ENCODE measurements at places on chromosomes 1 and 21.

DNA sequence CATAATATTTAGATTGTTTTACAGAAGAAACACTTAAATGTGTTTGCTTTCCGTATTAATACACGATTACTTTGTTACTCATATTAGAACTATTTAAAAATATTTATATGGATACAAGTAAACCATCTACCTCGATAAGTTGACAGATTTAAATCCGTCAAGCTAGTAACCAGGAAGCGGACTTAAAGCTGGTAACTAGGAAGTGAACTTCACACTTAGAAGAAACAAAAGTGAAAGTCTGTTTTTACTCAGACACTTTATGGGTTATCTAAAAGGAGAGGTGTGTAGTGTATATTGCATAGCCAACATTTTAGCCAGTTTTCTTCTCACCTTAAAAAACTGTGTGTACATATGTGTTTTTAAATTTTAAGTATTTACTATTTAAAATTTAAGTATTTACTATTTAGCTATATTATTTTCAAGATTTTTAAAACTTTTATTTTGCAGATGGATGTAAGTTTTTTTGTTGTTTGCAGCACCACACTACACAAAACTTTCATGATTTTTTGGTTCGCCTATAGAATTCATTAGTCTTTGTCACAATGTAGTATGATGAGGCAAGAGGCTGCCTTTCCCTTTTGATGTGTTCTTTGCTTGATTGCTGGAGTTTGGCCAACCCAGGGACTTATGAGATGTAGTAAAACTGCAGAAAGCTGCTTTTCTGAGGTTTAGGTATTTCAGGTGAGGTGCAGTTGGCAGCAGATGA lies 2.7 kb downstream of the USP25 start:
- peak; percentile 45 for DNase-seq

GRCh38 chr1:14970115-14970798 lies 183.3 kb upstream of the TMEM51 start:
- peak; percentile 97 for DNase-seq

- DNase-seq, result peak; percentile 35
Observed at GRCh38 chr1:222240536-222241181, 307.2 kb downstream of the HHIPL2 start.

- no peak for DNase-seq
Observed at GRCh38 chr1:15737324-15738319, 1.6 kb downstream of the SLC25A34 start.

DNA sequence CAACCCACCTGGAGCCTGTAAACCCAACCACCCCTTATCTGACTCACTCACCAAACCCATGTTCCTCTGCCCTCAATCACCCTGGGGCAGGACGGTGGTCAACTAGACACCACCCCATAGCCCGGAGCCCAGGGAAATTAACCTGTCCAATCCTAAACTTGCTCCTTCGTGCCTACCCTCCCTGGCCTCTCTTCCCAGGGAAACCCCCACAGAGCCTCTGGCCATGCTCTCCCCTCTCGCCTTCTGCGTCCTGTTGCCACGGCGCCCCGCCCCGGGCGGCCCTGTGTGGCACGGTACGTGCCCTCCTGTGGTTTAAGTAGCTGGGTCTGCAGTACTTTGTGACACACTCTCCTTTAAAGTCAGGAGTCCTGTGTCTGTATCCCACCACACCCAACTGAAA lies 4.0 kb upstream of the FTCD start:
- DNase-seq, result peak; percentile 44

- peak; percentile 50 for DNase-seq
Observed at GRCh38 chr1:75203415-75204277, 69.5 kb downstream of the LHX8 start.

DNA sequence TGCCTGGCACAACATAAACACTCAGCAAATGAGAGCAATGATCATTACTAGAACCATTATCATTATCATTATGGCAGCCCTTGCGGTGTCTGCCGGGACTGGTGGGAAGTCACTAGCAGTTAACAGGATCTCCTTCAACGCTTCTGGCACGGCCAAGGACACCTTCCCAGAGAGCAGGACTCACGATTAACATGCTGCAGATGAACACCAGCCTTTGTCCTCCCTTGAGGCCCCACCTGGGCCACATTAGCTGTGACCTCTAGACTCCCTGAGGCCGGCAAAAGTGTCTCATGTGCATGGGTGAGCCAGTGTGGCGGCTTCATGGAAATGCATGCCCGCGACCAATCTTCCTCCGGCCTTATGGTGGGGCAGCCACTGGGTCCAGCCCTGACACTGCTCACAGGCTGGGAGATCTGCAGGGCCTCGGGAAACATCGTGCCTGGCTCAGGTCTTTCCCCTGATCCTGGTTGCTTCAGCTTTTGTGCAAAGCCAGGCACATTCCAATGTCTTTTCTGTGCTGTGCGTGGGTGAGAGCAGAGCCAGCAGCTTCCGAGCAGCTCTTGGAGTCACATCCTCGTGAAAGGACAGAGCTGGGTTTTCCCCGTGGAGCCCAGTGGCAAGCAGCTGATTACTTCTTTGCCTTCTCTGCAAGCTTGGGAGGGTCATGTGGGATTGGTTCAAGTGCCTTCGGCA lies 107.3 kb downstream of the HMGB4 start:
- no peak for DNase-seq

GRCh38 chr1:175536369-175536768 lies 207.0 kb downstream of the TNR start:
- no peak for DNase-seq

DNA sequence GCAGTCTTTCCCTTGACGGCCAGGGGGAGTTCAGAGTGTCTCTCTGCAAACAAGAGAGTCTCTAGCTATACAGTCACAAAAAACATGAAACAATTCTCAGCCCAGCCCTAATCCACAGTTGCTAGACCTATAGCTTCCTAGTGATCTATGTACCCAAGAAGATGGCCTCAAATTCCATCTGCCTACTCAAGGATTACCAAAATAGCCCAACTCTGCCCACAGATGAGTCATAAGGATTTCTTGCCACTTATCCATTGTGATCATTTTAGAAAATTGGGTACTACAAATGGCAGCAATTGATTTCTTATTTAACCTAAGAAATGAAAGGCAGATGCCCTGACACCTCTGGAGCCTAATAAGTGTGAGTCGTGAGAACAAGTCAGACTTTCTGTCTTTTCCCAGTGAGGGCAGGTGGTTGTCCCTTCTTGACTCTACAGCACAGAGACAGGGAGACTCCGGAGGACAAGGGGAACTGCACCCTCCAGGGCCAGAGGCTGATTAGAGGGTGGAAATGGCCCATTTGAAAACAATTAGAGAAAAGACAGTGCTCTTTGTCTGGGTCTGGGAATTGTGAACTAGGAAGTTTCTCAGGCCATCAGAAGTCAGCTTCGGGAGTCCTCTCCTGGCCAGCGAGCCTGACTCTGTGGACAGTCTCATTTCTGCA lies 65.4 kb downstream of the ABCA4 start:
- peak; percentile 60 for DNase-seq

GRCh38 chr1:92333668-92334067 lies 34.8 kb downstream of the RPAP2 start:
- no peak for DNase-seq

GRCh38 chr1:3858231-3858981 lies 1.1 kb downstream of the DFFB start:
- peak; percentile 5 for DNase-seq

DNA sequence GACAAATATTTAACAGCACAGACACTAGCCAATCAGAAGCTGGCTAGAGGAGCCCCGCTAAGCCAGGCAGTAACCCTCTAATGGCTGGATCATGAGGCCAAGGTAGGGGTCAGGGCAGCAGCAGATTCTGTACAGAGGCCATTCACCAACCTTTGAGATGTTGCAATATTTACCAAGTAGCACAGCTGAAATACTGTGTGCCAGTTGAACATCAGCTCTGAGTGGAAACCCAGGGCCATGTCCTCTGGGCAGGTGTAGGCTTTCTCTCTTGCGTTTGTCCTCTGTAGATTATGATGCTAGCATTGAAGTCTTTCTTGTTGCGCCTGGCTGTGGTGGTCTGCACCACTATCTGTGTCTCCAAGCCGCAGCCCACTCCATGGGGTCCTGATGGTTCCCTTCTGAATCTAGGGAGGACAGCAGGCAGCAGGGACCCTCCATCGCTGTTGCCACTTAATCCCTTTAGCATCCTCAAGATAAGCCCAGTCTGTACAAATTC lies 2.5 kb upstream of the COG2 start:
- DNase-seq, result no peak

- DNase-seq, result no peak
Observed at GRCh38 chr1:8065369-8065768, 39.3 kb upstream of the ERRFI1 start.

- DNase-seq, result peak; percentile 74
Observed at GRCh38 chr1:33682371-33682770, 181.5 kb upstream of the HMGB4 start.

- peak; percentile 74 for DNase-seq
Observed at GRCh38 chr1:202952818-202953217, 5.3 kb downstream of the ADIPOR1 start.

DNA sequence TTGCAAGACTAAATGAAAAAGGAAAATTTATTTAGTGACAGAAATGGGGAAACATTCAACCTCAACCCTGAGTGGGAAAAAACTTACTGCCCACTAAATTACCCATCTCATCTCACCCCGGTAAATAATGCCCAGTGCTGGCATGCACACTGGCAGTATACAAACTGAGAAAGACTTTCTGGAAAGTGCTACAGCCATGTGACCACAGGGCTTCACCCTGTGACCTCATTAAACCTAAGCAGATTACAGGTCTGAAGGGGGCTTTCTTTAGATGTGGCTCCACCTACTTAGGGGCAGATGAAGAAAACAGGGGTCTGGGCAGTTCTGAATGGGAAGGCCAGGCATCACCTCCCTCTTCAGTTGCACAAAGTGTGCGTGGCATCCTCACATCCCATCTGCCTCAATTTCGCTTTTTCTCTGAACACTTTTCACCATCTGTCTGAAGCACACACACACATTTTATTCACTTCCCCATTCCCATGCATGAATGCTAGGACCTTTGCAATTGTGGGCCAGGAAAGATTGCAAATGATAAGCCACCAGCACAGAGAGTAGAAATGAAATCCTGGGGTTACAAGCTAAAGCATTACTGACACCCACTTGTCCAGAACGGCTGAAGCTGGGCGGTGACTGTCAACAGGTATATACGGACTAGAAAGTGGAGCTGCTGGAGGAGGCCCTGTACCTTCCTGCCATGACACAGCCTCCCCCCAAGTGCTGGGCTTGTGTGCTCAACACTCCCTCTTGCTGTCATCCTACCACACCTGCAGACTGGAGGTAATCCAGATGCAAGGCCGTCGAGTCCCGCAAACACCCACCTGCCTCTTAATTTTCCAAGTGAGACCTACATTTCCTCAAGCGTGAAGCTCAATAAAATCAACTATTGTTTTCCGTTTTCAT lies 2.7 kb downstream of the NADK start:
- no peak for DNase-seq

GRCh38 chr1:78237364-78237916 lies 191.7 kb downstream of the GIPC2 start:
- peak; percentile 74 for DNase-seq

DNA sequence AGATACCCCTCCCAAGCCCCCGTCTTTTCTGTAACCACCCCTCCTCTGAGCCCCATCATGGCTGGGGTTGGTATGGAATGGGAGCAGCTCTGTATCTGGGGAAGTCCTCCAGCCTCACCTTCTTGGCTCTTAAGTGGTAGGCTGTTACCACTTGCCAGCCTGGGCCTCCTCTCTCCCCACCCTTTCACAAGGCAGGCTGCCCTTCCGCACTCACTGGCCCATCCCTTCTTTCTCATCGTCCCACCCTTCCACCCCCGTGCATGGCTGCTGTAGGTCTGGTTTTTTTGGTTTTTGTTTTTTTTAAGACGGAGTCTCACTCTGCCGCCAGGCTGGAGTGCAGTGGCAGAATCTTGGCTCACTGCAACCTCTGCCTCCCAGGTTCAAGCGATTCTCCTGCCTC lies 5.2 kb downstream of the CYB561D1 start:
- DNase-seq, result no peak

DNA sequence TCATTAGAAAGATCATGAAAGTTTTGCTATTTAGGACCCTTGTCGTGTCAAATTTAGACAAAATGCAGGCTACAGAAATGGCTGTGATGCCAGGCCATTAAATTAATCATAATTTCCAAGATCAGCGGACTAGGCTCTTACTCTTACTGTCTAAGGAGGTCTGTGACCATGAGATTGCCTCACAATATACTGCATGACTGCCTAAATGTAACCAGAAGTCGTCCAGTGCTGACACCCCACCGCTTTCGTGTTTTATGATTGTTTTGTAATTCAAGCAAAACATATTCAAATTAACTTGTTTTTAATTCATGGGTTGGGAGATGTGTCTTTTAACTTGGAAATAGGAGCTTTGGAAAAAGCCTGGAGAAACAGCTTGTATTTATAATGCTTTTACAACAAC lies 947.5 kb downstream of the BRINP3 start:
- DNase-seq, result no peak

GRCh38 chr1:202568410-202568809 lies 141.8 kb downstream of the SYT2 start:
- DNase-seq, result no peak

DNA sequence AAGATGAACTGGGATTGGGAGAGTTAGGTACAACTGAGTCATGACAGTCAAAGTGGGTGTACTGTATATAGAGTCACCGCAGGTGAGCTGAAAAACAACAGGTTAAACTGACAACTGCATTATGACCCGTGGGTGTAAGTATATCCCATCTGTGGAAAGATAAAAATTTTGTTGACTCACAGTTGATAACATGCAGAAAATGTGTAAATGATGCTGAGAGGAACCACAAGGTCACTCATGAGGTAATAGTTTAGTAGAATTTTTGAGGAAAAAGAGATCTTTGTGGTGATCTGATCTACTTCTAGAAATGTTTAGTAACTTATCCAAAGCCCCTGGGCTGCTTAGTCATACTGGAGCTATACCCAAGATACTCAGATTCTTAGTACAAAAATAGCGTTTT lies 838 bp downstream of the OR2C3 start:
- peak; percentile 66 for DNase-seq

- DNase-seq, result no peak
Observed at GRCh38 chr21:41426676-41427404, 801 bp downstream of the MX1 start.

- peak; percentile 37 for DNase-seq
Observed at GRCh38 chr1:173451981-173452380, 25.2 kb upstream of the PRDX6 start.

GRCh38 chr1:85091671-85092280 lies 43.5 kb upstream of the MCOLN3 start:
- DNase-seq, result peak; percentile 29

DNA sequence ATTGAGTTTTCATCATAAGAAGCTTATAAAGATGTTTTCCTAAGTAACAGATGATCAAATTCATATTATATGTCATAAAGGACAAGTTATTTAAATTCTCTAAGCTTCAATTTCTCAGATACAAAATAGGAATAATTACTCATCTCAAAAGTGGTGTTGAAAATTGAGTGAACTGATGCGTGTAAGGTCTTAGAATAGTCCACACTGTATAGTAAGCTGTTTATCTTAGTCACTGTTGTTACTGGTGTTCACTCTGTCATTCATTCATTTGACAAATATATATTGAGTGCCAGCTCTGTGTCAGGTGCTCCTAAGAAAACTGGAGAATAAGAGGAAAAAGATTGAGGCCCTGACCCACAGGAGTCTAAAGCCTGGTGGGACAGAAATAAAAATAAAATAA lies 186.3 kb upstream of the BRINP3 start:
- DNase-seq, result no peak
